Stimulated activated CD8-positive, alpha-beta memory T cell treated with anti-CD3 and anti-CD28 coated beads, Interleukin-7, amount 100 ng/mL, for 1 hour (primary cell): ENCODE measurements at places on chromosomes 2 and 18.
A peak's percentile ranks its signal among the peaks of the same experiment; 100 is the strongest.

- no peak for DNase-seq
These were observed 104.7 kb upstream of the NABP1 start for GRCh38 chr2:191573216-191573615.

- peak; percentile 49 for DNase-seq
These were observed at the start of gene SP140 for GRCh38 chr2:230225486-230225885. Gene SP140, plus strand, starts transcription at chr2:230225736. Its CDS starts 109 bp downstream, at chr2:230225845.

DNA sequence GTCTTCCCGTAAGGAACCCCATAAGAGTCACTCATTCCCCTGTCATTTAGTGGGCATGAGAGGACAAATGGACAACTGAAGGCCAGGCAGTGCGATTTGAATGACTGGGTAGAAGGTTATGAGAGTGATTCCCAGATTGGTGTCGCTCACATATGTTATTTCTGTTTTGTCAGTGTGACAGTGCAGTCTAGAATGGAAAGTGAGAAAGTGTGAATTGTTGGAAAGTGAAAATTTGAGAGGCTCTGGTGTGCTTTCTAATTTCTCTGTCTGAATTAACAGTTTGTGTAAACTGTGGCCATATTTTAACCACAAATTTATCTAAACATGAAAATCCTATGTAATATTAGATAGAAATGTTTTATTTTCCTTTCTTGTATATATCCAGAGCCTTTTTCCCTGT is 49.1 kb downstream of the ASXL3 start:
- DNase-seq: no peak

DNA sequence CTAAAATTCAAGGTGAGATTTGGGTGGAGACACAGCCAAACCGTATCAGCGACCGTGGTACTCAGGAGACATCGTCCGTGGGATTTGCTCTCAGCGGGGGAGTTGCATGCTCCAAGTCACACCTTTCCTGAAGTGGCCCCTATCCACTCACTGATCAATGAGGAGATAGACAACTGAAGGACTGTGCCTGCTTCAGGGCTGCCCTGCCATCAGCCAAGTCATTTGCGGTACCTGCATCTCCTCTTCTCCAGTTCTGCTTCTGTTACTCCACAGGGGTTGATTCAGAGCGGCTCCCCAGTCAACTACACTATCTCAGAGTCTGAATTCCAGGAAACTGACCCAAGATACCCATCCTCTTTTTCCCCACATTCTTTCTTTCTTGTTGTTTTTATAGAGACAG is 184.1 kb downstream of the MREG start:
- no peak for DNase-seq

GRCh38 chr2:15189216-15189615 is 371.9 kb downstream of the NBAS start:
- no peak for DNase-seq

DNA sequence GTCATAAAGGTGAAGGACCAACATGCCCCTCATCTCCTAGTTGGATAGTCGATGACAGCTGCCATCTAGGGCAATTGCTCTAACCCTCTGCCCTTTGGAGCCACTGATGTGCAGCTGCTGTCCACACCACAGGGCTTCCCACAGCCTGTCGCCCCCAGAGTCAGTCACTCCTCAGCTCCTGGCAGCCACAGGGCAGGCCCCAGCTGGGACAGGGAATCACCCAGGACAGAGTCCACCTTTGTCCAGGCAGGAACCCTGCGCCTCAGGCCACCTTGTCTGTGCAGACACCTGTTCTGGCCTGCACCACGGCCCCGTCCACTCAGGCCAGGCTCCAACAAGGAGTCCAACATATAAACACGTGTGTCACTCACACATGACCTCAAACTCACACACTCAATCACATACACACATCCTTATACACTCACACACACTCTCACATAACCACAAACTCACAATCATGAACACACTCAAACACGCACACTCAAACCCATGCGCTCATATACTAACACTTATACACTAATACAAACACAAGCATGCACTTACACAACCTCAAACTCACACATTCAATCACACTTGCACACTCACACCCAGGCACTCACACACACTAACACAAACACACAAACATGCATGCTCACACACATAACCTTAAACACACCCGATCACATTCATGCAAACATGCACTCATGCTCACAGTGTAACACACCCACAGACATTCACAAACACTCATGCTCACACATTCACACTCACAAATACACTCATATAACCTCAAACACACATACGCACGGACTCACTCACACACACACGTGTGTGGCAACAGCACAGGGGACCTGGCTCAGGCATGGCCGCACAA is 29.7 kb downstream of the HDAC4 start:
- DNase-seq: no peak

- DNase-seq: no peak
These were observed 423.6 kb downstream of the PTH2R start for GRCh38 chr2:208830203-208830602.

GRCh38 chr2:213934560-213934959 is 476.3 kb upstream of the VWC2L start:
- DNase-seq: no peak

DNA sequence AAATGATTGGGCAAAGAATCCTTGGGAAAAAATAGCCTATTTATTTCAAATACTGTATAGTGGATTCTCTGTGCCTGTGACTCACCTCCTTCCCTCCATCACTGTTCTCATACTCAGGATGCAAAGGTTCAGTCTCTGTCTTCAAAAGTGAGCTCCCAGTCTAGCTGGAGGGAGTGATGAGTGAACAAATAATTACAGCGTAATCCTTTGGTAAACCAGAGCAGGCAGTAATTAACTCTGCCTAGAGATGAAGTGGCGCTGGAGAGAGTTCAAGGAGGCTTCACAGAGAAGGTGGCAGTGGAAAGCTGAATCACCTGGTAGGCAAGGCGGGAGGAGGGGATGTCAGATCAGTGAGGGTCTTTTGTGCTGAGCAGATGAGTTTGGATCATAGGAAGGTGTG is 6.5 kb downstream of the DGUOK start:
- DNase-seq: no peak

GRCh38 chr2:210038078-210038477 is 35.6 kb downstream of the RPE start:
- DNase-seq: no peak

- no peak for DNase-seq
These were observed 26.2 kb upstream of the INSIG2 start for GRCh38 chr2:118062048-118062447.

DNA sequence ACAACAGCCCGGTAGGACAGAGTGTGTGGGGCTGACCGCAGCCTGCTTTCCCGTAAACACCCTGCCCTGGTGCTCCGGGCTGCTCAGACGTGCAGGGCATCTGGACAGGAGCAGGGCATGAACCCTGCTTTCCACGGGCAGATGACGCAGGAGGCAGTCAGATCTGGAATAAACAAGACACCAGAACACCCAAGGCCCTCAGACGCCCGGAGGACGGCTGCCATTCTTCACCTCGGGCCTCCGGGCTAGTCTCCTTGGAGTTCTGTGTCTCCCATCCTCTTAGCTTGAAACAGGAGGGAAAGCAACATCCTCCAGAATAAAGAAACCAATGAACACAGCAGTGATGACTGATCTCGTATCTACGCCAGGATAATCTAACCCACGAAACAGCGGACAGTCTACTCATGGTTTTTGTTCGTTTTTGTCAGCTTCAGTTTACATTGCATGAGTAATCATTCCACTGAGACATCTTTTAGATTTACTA is 7.3 kb downstream of the PXDN start:
- no peak for DNase-seq

GRCh38 chr2:168697668-168698121 is 104.7 kb upstream of the NOSTRIN start:
- DNase-seq: no peak

DNA sequence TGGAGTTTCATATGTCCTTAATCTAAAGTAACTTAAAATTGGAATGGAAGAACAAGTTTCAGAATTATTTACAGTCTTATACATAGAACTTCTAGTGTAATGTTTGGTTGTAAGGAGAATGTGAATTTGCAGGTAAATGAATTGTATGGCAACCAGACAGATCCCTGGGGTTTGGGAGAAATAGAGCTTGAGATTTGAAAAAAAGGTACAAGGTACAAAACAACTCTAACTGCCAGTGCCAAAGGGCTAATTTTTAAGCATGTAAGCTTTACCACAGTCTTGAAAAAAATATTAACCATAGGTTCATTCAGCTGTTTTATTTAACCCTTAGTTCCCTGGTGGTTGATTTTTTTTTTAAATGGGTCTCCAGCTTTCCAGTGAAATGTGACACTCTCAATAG is 103.3 kb downstream of the ICA1L start:
- no peak for DNase-seq

- DNase-seq: no peak
These were observed 327.9 kb downstream of the LPIN1 start for GRCh38 chr2:12074126-12074844.

DNA sequence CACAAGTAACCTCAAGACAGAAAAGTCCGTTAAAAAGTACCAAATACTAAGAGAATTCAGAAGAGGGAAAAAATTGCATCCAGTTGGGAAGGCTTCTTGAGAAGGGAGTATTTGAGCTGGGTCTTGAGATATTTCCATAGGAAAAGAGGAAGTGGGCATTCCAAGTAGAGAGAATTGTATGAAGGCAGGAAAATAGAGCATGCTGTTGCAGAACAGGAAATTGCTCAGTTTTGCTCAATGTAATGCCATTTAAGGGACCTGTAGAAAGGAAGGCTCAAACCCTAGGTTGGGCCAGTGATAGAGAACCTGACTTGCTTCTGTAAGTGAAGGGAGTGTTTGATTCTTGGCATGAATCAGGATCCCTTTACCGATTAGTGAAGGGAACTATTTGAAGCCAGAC is 1.0 kb upstream of the ZC3H8 start:
- no peak for DNase-seq

- no peak for DNase-seq
These were observed 163.9 kb downstream of the COL4A4 start for GRCh38 chr2:227000123-227000522.

- DNase-seq: no peak
These were observed 178.1 kb upstream of the PIEZO2 start for GRCh38 chr18:11327391-11328009.

DNA sequence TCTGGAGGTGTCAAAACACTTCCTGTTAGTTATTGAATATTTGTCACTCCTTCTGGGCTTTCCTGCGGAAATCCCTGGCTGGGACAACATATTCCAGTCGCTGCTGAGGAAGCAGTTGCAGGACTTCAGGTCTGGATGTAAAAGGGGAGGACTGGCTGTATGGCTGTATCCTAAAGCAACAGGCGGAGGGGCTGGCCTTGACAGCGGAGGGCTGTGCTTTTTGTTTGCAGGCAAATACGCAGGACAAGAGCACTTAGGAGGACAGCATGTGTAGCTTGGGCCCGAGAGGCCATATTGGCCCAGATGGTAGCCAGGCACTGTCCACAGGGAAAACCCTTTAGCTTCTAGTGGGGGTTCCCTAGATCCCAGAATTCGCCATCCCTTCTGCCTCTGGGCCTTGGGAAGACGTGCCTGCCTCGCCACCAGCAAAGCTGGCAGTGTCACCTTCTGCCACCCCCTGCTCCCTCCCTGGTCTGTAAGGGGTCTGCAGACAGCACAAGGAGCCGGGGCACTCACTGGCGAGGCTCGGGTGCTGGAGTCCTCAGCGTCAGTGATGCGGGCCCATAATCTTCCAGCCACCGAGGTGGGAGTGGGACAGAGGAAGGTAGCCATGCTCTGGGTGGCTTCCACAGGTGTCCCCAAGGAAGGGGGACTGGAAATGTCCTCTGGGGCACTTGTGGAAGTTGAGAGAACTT is 6.7 kb downstream of the NPPC start:
- no peak for DNase-seq

- no peak for DNase-seq
These were observed 70.3 kb upstream of the NCK2 start for GRCh38 chr2:105674401-105674800.

GRCh38 chr2:110980339-110981062 is 140.2 kb upstream of the BCL2L11 start:
- DNase-seq: no peak

GRCh38 chr2:10798783-10799182 is 13.8 kb downstream of the PDIA6 start:
- no peak for DNase-seq

DNA sequence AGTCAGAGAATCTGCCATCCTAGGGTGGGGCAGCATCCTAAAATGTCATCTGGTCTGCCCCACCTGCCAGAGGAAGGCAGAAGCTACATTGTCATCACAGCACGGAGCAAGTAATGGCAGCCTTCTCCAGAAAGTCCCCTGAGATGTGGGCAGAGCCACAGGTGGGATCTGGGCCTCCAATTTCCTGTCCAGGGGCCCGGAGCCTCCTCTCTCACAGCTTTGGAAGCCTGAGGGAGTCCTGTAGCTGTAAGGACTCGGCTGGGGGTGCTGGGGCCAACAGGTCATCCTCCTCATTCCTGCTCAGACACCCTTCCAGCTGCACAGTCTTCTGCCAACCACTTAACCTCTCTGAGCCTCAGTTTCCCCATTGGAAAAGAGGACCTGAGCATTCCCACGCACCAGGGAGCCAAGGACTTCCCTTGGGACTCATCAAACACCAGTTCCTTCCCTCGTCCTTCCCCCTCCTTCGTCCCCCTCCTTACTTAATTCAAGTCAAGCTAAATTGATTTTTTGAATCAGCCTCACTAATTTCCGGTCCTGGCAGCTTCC is 48.6 kb upstream of the ID2 start:
- DNase-seq: no peak

GRCh38 chr2:218427741-218428140 is 8.8 kb downstream of the VIL1 start:
- DNase-seq: no peak

GRCh38 chr2:85933753-85934594 is 45.2 kb upstream of the ST3GAL5 start:
- DNase-seq: no peak

GRCh38 chr2:99729104-99730025 is 239.5 kb upstream of the REV1 start:
- no peak for DNase-seq

DNA sequence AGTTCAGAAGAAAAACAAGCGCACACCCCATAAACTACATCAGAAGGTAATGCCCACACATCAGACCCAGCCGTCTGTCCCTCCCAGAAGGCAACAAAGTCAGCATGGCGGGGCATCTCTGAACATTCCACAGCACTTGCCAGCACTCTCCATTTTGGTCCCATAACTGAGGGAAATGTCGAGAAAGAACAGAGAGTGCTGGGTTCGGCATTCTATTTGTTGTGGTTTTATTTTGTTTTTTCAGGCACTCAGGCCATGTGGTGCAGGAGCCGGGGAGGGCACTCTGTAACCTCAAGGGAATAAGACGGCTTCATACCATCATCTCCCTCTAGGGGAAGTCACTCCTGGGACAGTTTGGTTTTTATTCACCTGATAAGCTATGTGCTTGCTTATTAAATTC is 156.0 kb downstream of the SEPTIN10 start:
- no peak for DNase-seq

DNA sequence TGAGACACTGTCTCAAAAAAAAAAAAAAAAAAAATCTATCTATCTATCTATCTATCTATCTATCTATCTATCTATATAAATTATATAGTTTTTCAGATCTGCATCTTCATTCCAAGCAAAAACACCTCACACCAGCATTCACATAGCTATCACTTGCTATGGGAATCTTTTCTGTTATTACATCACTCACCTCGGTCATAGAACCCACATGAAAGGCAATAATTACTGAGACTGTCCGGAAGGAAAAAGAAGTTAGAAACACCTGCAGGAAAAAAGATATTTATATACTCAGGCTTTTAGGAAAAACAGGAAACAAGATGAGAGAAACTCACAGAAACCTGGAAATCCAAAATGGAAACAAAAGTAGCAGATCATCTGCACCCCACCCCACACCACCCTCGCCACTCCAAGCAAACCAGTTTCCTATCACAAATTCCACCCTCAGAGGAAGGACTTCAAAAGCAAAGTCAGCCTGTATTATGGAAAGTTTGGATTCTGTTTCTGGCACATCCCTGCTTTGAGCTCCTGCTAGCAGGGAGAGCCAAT is 21.9 kb upstream of the CCDC141 start:
- no peak for DNase-seq

GRCh38 chr2:6368281-6368680 is 497.4 kb downstream of the CMPK2 start:
- DNase-seq: no peak
